Activated CD8-positive, alpha-beta T cell treated with anti-CD3 and anti-CD28 coated beads, Interleukin-2, amount 10 ng/mL, durations not matched to agents 7 days and 5 days (primary cell): ENCODE measurements at places on chromosomes 4 and X.
A peak's percentile ranks its signal among the peaks of the same experiment; 100 is the strongest.

DNA sequence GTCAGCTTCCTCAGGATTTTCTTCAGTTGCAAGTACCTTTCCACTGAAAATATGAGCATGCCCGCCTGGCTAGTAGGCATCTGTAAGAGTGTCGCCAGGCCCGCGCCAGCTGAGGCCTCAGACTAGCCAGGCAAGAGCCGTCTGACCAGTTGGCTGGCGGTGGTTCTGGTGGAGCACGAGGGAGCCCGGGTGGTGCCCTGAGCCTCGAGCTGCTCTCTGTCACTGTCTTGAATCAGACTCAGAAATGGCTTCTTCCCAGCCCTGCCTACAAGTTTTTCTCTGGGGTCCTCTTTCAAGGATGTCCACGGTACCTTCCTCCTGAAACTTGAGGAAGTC lies 11.9 kb downstream of the GRPEL1 start:
- H3K27me3 ChIP-seq, result no peaks in the 10 kb centered on the region
- peak overlapping the region; percentile 34 for H3K27ac ChIP-seq
- peaks cover 21% of the 10 kb centered on the region for H3K4me1 ChIP-seq
- no peak for DNase-seq
- no peak overlapping the region for H3K4me3 ChIP-seq
- H3K36me3 ChIP-seq, result peaks cover 43% of the 10 kb centered on the region

DNA sequence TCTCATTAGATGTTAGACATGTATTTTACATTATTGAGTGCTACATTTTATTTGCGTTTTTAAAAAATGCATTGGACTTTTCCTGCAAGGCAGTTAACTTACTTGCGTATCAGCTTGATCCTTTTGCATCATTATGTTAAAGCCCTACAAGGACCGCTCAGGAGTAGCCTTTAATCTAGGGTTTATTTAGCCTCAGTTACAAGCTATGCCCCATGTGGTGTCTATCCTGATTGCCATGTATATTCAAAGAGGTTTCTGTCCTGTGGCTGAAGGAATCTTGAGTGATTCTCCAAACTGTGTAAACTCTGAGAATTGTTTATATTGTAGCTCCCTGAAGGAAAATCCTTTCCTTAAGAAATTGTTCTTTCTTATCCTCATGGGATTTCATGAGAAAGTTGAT lies 821.8 kb upstream of the AGA start:
- no peak overlapping the region for H3K27ac ChIP-seq
- no peak overlapping the region for H3K4me3 ChIP-seq
- H3K4me1 ChIP-seq, result no peaks in the 10 kb centered on the region
- no peak for DNase-seq
- H3K36me3 ChIP-seq, result no peaks in the 10 kb centered on the region
- no peaks in the 10 kb centered on the region for H3K27me3 ChIP-seq

GRCh38 chr4:88841635-88842034 lies 144.0 kb upstream of the NAP1L5 start:
- no peak for DNase-seq
- H3K4me3 ChIP-seq, result no peak overlapping the region
- H3K4me1 ChIP-seq, result no peaks in the 10 kb centered on the region
- H3K27me3 ChIP-seq, result peaks cover 10% of the 10 kb centered on the region

- H3K4me3 ChIP-seq, result no peak overlapping the region
- no peaks in the 10 kb centered on the region for H3K36me3 ChIP-seq
- H3K4me1 ChIP-seq, result no peaks in the 10 kb centered on the region
- H3K27ac ChIP-seq, result no peak overlapping the region
- peaks cover 10% of the 10 kb centered on the region for H3K27me3 ChIP-seq
Observed at GRCh38 chr4:81380437-81380836, 91.3 kb downstream of the RASGEF1B start.

- no peaks in the 10 kb centered on the region for H3K27me3 ChIP-seq
- H3K27ac ChIP-seq, result no peak overlapping the region
- no peak overlapping the region for H3K4me3 ChIP-seq
- no peaks in the 10 kb centered on the region for H3K4me1 ChIP-seq
- no peaks in the 10 kb centered on the region for H3K36me3 ChIP-seq
Observed at GRCh38 chr4:10841697-10842096, 157.1 kb upstream of the CLNK start.

DNA sequence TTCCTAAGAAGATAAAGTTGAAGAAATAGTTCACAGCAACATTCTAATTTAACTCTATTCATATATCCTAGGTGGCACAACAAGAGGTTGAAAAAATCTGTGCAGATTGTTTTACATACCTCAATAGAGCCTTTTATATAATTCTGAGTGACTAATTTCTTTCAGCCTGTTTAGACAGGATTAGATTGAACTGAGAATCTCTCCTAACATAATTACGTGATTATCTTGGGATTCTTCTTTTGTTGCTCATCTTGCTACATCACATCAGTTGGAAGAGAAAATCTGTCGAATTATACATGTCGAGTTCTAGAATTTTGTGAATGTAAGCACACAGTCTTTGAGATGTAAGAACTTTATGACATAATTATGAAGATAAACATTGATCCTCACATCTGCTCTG lies 1873.7 kb upstream of the IGFBP7 start:
- no peak for DNase-seq
- H3K27ac ChIP-seq, result no peak overlapping the region
- H3K4me1 ChIP-seq, result no peaks in the 10 kb centered on the region
- no peak overlapping the region for H3K4me3 ChIP-seq
- H3K27me3 ChIP-seq, result no peaks in the 10 kb centered on the region

DNA sequence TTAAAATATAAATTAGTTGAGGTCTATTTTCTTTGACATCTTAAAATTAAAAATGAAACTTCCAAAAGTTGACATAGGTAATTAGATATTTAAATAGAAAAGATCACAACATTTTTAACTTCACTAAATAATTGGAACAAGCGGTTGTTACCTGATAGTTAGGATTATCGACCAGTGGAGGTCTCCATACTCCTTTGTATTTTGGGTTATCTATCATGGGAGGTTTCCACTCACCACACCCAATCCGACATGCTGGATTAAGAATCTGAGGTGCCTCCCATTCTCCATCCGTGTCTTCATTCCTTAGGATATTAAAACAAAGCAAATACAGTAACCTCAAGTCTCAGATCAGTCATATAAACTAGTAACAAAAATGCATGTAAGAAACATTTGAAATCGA lies 22.2 kb downstream of the SCOC start:
- H3K4me1 ChIP-seq, result no peaks in the 10 kb centered on the region
- no peak overlapping the region for H3K4me3 ChIP-seq
- no peaks in the 10 kb centered on the region for H3K36me3 ChIP-seq

DNA sequence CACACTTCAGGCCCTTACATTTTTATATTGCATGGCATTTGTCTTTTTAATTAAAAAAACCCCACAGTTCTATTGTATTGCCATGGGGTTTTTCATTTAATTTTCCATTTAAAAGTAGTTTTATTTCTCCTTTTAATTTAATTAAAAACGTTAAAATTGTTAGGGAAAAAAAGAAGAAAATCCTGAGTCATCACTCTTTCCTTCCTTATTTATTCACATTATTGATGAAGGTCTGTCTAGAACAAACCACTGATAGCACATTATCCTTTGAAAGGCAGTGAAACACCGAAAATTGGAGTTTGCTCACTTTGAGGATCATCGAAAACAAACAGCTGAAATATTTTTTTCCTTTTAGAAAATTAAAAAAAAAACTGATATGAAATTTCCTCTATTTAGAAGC lies 759.7 kb upstream of the MAGEB2 start:
- H3K27me3 ChIP-seq, result no peaks in the 10 kb centered on the region
- no peaks in the 10 kb centered on the region for H3K36me3 ChIP-seq
- H3K4me1 ChIP-seq, result no peaks in the 10 kb centered on the region

GRCh38 chrX:97326456-97326855 lies 442.7 kb downstream of the RPA4 start:
- no peak for DNase-seq
- no peaks in the 10 kb centered on the region for H3K27me3 ChIP-seq
- no peaks in the 10 kb centered on the region for H3K36me3 ChIP-seq
- no peak overlapping the region for H3K4me3 ChIP-seq
- H3K27ac ChIP-seq, result no peak overlapping the region

GRCh38 chrX:43745938-43746721 lies 90.0 kb downstream of the MAOA start:
- DNase-seq, result no peak
- H3K27ac ChIP-seq, result no peak overlapping the region
- peaks cover 8% of the 10 kb centered on the region for H3K4me1 ChIP-seq

DNA sequence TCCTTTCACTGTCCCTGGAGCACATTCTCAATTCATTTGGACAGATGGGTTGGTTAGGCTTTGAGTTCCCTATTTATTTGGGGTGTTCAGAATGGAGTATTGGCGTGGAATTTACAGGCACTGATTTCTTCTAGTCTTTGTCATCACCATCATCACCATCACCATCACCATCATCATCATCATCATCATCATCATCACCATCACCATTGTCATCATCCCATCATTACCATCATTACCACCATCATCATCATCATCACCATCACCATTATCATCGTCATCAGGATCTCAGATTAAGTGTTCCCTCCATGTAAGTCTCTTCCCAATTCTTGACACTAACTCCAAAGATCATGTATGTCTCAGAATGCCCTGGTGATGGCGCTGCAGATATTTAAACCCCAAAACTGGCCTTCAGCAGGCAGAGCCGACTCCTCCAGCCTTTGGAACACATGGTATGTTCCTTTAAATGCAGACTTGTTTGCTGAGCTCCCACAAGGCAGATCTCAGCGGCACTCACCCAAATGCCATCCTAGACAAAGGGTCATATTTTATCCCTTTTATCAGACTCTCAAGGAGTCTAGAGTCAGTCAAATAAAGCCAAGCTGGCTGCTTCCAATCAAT lies 19.8 kb upstream of the FAM9A start:
- no peak overlapping the region for H3K4me3 ChIP-seq
- no peak for DNase-seq
- no peaks in the 10 kb centered on the region for H3K4me1 ChIP-seq
- H3K27ac ChIP-seq, result no peak overlapping the region
- peaks cover 10% of the 10 kb centered on the region for H3K27me3 ChIP-seq
- no peaks in the 10 kb centered on the region for H3K36me3 ChIP-seq

GRCh38 chr4:175531405-175532091 lies 280.5 kb downstream of the GPM6A start:
- H3K36me3 ChIP-seq, result no peaks in the 10 kb centered on the region
- no peak overlapping the region for H3K4me3 ChIP-seq
- no peak for DNase-seq

GRCh38 chrX:63959975-63960374 lies 175.0 kb upstream of the ARHGEF9 start:
- DNase-seq, result no peak
- H3K27me3 ChIP-seq, result no peaks in the 10 kb centered on the region
- no peaks in the 10 kb centered on the region for H3K4me1 ChIP-seq
- no peak overlapping the region for H3K4me3 ChIP-seq

GRCh38 chrX:74272230-74272629 lies 31.8 kb upstream of the ZCCHC13 start:
- no peaks in the 10 kb centered on the region for H3K4me1 ChIP-seq
- H3K27me3 ChIP-seq, result no peaks in the 10 kb centered on the region
- no peak overlapping the region for H3K27ac ChIP-seq
- H3K4me3 ChIP-seq, result no peak overlapping the region
- H3K36me3 ChIP-seq, result peaks cover 33% of the 10 kb centered on the region

GRCh38 chrX:17154001-17154400 lies 207.5 kb downstream of the REPS2 start:
- H3K27ac ChIP-seq, result no peak overlapping the region
- H3K4me3 ChIP-seq, result no peak overlapping the region
- H3K27me3 ChIP-seq, result no peaks in the 10 kb centered on the region
- no peak for DNase-seq
- H3K36me3 ChIP-seq, result no peaks in the 10 kb centered on the region
- H3K4me1 ChIP-seq, result no peaks in the 10 kb centered on the region

GRCh38 chrX:69014200-69014599 lies 151.1 kb downstream of the PJA1 start:
- H3K27ac ChIP-seq, result no peak overlapping the region
- H3K36me3 ChIP-seq, result no peaks in the 10 kb centered on the region
- no peak overlapping the region for H3K4me3 ChIP-seq
- no peaks in the 10 kb centered on the region for H3K27me3 ChIP-seq

- DNase-seq, result no peak
- no peak overlapping the region for H3K27ac ChIP-seq
- H3K27me3 ChIP-seq, result peaks cover 4% of the 10 kb centered on the region
- no peak overlapping the region for H3K4me3 ChIP-seq
- no peaks in the 10 kb centered on the region for H3K4me1 ChIP-seq
- H3K36me3 ChIP-seq, result no peaks in the 10 kb centered on the region
Observed at GRCh38 chr4:82247171-82247570, 126.6 kb downstream of the HNRNPD start.

DNA sequence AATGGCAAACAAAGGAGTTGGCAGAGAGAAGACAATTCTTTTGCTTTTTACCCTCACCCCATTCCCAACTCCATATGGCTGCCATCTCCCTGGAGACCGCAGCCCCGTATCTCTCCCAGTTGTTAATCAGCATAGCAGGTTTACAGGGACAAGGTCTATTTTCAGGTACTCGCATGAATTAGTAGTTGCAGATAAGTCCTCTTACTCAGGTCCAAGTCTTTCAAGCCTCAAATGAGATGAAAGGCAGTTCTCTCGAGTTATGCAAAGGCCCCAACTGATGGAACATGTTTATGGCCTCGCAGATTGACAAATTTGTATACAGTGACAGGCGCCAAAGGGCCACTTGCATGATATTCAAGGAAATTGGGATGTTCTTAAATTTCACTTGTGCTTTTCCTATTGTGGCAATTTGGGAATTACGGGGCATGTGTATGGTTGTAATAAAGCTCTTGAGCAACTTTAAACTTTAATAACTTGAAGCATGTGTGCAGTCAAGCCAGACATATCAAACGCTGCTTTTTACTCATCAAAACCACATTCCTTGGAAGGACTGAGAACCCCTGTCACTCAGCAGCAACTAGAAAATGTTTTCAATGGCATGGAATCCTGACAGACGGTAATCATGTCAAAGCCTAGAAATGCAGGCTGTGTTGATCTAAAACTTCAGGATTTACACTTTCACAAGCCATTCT lies 45.1 kb downstream of the KDR start:
- no peaks in the 10 kb centered on the region for H3K4me1 ChIP-seq
- H3K27me3 ChIP-seq, result peaks cover 3% of the 10 kb centered on the region
- H3K27ac ChIP-seq, result no peak overlapping the region
- no peak for DNase-seq
- H3K36me3 ChIP-seq, result no peaks in the 10 kb centered on the region
